ENCODE measurements at places on chromosomes 16 and 17. TPM values are rescaled to one million over a fixed set of nuclear protein-coding genes. Genes with fewer than 3 reads are reported as not detected.

DNA sequence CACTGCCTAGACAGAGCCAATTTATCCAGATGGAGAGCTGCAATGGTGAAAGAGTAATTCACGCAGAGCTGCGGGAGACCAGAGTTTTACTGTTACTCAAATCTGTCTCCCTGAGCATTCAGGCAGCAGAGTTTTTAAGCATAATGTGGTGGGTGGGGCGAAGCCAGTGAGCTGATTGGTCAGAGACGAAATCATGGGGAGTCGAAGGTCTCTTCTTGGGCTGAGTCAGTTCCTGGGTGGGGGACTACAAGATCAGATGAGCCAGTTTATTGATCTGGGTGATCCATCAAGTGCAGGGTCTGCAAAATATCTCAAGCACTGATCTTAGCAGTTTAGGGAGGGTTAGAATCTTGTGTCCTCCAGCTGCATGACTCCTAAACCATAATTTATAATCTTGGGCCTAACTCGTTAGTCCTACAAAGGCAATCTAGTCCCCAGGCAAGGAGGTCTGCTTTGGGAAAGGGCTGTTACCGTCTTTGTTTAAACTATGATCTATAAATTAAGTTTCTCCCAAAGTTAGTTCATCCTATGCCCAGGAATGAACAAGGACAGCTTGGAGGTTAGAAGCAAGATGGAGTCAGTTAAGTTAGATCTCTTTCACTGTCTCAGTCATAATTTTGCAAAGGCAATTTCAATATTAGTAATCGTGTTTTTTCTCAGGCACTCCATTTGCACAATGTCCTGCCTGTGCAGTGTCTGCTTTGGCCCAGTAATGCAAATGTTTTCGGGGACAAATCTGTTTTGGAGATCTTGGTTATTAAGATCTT lies 27.0 kb downstream of the PIGL start:
- no peak overlapping the region for H3K4me3 ChIP-seq
- H3K4me1 ChIP-seq = peaks cover 7% of the 10 kb centered on the region
- H3K36me3 ChIP-seq = peaks cover 19% of the 10 kb centered on the region
- H3K27me3 ChIP-seq = no peaks in the 10 kb centered on the region
- DNase-seq = no peak

OR4D1 gene
- 0.14 TPM for total RNA-seq

- no peaks in the 10 kb centered on the region for H3K36me3 ChIP-seq
- H3K4me3 ChIP-seq = no peak overlapping the region
- H3K4me1 ChIP-seq = no peaks in the 10 kb centered on the region
- DNase-seq = no peak
- peaks cover 20% of the 10 kb centered on the region for H3K27me3 ChIP-seq
- H3K27ac ChIP-seq = no peak overlapping the region
Observed at GRCh38 chr16:84838383-84838948, 18.7 kb downstream of the CRISPLD2 start.

NQO1 gene
- total RNA-seq = 9.2 TPM

DNA sequence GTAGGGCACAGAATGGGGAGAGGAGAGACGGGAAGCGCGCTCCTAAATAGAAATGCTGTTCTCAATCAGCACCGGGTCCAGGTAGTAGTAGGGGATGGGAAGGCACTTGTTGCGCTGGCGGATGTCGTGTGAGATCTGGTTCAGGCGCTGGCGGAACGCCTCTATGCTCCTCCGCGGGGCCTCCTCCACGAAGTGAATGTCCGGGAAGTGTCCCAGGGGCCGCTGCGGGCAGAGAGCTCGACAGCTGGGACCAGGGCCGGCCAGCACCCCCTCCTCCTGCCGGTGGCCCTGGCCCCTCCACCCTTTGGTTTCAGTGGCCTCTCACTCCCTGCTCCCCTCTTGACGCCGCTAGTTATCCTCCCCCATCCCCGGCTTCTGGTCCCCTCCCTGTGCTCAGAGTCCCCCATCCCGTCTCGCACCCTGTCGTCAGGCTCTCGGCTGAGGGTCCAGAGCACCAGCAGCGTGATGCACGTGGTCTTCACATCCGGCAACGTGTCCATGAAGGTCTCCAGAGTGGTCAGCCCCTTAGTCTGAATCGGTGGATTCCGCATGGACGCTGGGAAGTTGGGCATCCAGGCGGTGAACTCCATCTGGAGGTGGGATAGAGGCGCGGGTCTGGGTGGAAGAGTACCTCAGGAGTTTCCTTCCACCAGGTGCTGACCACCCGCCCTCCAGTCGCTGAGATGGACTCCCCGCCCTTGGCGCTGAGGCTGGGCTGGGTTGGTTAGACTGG lies 14.6 kb downstream of the ALOX12B start:
- peaks cover 18% of the 10 kb centered on the region for H3K4me1 ChIP-seq
- DNase-seq = peak; percentile 79
- no peaks in the 10 kb centered on the region for H3K36me3 ChIP-seq
- H3K27me3 ChIP-seq = peaks cover 58% of the 10 kb centered on the region

ABCC6 gene
- not detected for total RNA-seq

CAVIN1 gene
- 2.4 TPM for total RNA-seq

PRAC2 gene
- not detected for total RNA-seq

DNA sequence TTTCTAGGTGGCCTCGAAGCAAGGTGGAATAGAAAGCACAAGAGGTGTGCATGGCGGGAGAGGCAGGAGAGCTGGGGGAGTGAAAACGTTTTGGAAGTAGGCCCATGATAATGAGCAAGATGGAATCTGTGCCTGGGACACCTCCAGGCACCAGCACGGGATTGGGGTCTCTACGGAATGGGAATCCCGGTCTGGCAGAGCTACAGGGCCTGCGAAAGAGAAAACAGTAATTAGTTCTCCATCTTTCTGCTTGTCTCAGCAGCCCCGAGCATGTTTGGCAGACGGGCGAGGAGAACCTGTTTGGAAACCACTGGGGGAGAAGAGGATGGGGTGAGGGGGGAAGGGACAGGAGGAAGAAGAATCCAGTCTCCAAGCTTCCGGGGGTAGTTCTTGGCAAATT lies 258.7 kb downstream of the SOX9 start:
- no peaks in the 10 kb centered on the region for H3K4me1 ChIP-seq
- no peak overlapping the region for H3K27ac ChIP-seq
- H3K27me3 ChIP-seq = no peaks in the 10 kb centered on the region
- H3K36me3 ChIP-seq = no peaks in the 10 kb centered on the region
- H3K4me3 ChIP-seq = no peak overlapping the region
- DNase-seq = no peak

DNA sequence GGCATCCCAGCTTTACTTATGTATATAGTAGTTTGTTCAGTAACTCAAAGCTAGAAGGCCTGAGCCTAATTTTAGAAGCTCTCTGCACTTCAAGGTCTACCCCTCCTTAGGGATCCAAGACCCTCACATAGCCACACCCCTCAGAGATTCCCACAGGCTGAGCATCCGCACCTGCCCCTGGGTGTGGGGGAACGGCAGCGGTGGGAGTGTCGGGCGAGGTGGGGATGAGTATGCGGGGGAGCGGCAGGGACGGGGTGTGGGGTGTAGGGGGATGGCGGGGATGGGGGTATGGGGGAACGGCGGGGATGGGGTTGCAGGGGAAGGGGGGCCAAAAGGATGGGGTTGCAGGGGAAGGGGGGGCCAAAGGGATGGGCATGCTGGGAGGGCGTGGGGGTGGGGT lies 24.9 kb upstream of the BEAN1 start:
- no peak overlapping the region for H3K27ac ChIP-seq
- H3K36me3 ChIP-seq = no peaks in the 10 kb centered on the region
- H3K27me3 ChIP-seq = peaks cover 23% of the 10 kb centered on the region
- H3K4me3 ChIP-seq = no peak overlapping the region

- H3K27me3 ChIP-seq = no peaks in the 10 kb centered on the region
- H3K36me3 ChIP-seq = no peaks in the 10 kb centered on the region
- DNase-seq = no peak
- no peak overlapping the region for H3K4me3 ChIP-seq
- H3K27ac ChIP-seq = no peak overlapping the region
- no peaks in the 10 kb centered on the region for H3K4me1 ChIP-seq
Observed at GRCh38 chr16:83609178-83609577, 198.6 kb upstream of the HSBP1 start.

DNA sequence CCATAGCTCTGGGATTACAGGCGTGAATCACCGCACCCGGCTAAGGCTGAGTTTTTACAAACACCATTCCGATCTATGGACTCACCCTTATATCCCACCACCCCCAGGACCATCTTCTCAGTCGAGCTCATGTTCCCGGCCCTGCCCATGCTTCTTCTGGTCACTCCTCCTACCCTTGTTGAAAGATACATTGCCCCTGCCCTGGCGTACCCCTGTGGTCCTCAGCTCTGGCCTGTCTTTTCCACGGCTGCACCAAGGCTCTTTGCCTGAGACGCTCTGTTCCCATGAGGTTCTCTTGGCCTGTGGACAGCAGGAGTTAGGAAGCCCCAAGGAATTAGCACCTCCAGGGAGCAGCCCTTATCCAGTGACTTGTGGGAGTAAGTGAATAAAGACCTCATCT lies 379.4 kb upstream of the TNRC6C start:
- peaks cover 23% of the 10 kb centered on the region for H3K27me3 ChIP-seq
- no peak overlapping the region for H3K27ac ChIP-seq
- DNase-seq = no peak
- peaks cover 8% of the 10 kb centered on the region for H3K4me1 ChIP-seq

DNA sequence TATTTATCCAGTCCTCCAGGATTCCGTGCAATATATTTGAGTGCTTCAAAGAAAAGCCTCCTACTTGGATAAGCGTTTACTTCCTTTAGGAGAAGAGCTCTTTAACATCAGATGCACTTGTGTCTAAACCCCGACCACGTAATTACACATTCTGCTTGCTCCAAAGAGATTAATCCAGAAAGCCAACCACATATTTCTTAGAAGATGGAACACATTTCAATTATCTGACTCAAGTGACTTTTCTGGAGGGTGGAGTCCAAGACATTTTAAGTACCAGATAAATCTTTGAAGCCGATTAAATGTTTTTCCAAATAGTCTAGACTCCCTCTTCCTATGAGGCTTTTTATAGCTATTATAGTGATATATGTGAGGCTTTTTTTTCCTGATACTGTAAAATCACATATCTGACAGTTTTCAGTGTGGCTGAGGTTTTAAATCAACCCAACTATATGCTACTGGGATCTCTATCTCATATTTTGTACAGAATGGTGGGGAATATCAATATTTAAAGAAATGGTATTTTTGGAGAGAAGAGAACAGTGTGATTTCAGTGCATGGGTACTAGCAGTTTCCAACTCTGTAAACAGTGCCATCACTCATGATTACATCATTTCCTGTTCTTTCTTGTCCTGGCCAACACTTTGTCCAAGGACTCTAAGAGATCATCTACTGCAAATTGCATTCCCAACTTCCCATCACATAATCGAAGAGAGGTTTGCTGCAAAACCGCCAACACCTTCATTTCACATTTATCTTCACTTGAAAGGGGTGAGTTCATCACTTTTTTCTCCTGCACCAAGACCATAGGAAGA lies 192.4 kb upstream of the HSBP1 start:
- no peak overlapping the region for H3K27ac ChIP-seq
- H3K4me1 ChIP-seq = no peaks in the 10 kb centered on the region
- H3K27me3 ChIP-seq = no peaks in the 10 kb centered on the region
- H3K36me3 ChIP-seq = no peaks in the 10 kb centered on the region

RRN3 gene
- 38.4 TPM for total RNA-seq

RHBDF2 gene
- total RNA-seq = 54.5 TPM

SLC4A1 gene
- not detected for total RNA-seq

GRCh38 chr17:58204796-58205195 lies 12.3 kb downstream of the EPX start:
- peaks cover 2% of the 10 kb centered on the region for H3K4me1 ChIP-seq
- H3K4me3 ChIP-seq = no peak overlapping the region
- peaks cover 3% of the 10 kb centered on the region for H3K27me3 ChIP-seq
- H3K27ac ChIP-seq = no peak overlapping the region
- peaks cover 5% of the 10 kb centered on the region for H3K36me3 ChIP-seq

ABCA3 gene
- 9.2 TPM for total RNA-seq

DNA sequence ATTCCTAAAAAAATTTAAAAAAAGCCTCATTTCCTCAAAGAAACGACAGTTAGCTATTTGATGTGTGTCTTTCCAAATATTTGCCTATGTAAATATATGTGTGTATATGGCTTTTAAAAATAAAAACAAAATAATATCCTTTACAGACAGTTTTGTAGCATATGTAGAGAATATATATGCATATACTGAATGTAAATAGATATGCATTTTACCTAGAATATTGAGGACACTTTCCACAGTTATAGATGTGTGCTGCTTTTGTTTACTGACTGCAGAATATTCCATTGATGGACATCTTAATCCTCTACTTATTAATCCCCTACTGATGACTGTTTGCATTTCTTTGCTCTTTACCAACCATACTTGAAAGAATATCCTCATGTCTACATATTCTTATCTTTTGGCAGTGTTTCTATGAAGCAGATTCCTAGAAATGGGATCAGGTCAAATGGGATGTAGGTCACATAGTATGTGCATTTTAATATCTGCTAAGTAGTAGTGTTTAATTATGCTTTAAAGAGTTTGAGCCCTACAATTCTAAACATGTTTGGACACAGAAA lies 3.3 kb downstream of the CCL3L1 start:
- DNase-seq = no peak
- no peaks in the 10 kb centered on the region for H3K36me3 ChIP-seq
- no peak overlapping the region for H3K4me3 ChIP-seq
- peaks cover 22% of the 10 kb centered on the region for H3K4me1 ChIP-seq
- H3K27ac ChIP-seq = no peak overlapping the region
